ENCODE measurements at places on chromosomes 3 and 15. TPM values are rescaled to one million over a fixed set of nuclear protein-coding genes. Genes with fewer than 3 reads are reported as not detected.

Gene CISH
- total RNA-seq = 3.6 TPM

Gene CCPG1
- total RNA-seq = 8.6 TPM

Gene LRTM1
- not detected for total RNA-seq

Gene TMEM212
- total RNA-seq = not detected

Gene ALG3
- 109 TPM for total RNA-seq

Gene PLA2G4F
- total RNA-seq = not detected

Gene P2RY14
- total RNA-seq = not detected

Gene TEX9
- 19.6 TPM for total RNA-seq

Gene HCLS1
- 0.66 TPM for total RNA-seq

Gene CLEC3B
- not detected for total RNA-seq

Gene FILIP1L
- not detected for total RNA-seq

Gene C15orf40
- 7.3 TPM for total RNA-seq

Gene CIB2
- 62.6 TPM for total RNA-seq

Gene TP63
- total RNA-seq = not detected

Gene CMTM6
- 123 TPM for total RNA-seq

Gene ASB14
- not detected for total RNA-seq

Gene CAND2
- 16.5 TPM for total RNA-seq

Gene PLCH1
- total RNA-seq = 24.4 TPM

Gene PARP6
- total RNA-seq = 28.1 TPM

Gene ACAN
- 4.5 TPM for total RNA-seq

Gene HES1
- total RNA-seq = 40.3 TPM

Gene UROC1
- total RNA-seq = not detected

Gene CASR
- 0.56 TPM for total RNA-seq

Gene P2RY1
- 59.8 TPM for total RNA-seq

Gene GOLGA6A
- total RNA-seq = 2.1 TPM

Gene MUSTN1
- not detected for total RNA-seq

All from GM23338 (cell line).